Chondrocyte (in vitro differentiated cells): ENCODE measurements at places on chromosomes 16 and 17. TPM values are rescaled to one million over a fixed set of nuclear protein-coding genes. Genes with fewer than 3 reads are reported as not detected.

Gene AHSP
- not detected in 3 replicates for total RNA-seq

DNA sequence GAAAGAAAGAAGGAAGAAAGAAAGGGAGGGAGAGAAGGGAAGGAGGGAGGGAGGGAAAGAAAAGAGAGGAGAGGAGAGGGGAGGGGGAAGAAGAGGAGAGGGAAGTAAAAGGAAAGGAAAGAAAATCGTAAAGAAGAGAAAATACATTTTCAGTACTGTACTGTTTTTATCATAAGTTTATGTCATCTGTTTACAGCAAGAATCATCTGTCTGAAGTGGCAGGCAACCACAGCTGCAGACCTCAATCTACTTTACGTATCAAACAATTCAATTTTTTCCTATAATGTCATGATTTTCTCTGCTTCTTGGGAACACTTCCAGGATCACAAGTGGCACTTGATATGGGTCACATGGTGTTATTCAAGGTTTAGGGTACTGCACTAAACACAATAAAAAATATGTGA, 58.3 kb downstream of the USP32 start:
- no peak overlapping the region for H3K27ac ChIP-seq
- peaks cover 23% of the 10 kb centered on the region for H3K4me1 ChIP-seq
- no peak overlapping the region for H3K4me3 ChIP-seq
- no peaks in the 10 kb centered on the region for H3K27me3 ChIP-seq
- no peak for DNase-seq

DNA sequence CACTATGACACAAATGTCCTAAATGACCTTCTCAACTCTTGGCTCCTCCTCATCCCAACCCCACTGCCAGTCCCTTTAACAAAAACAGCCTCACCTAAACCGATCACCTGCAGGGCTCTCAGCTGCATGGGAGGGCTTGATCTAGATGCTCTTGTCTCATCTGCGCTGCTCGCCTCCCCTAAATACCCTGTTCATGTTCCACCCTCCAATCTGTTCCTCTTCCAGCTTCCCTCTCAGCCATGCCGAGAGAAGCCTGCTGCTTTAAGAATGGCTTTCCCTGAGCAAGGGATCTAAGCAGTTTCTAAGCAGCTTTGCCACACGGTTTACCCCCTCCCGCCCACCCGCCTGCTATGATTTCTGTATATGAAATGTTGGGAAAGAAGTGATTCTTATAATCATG, 23.7 kb downstream of the PIPOX start:
- H3K4me1 ChIP-seq, result peaks cover 3% of the 10 kb centered on the region
- no peak for DNase-seq
- no peaks in the 10 kb centered on the region for H3K27me3 ChIP-seq
- no peak overlapping the region for H3K27ac ChIP-seq

- H3K27ac ChIP-seq, result no peak overlapping the region
- H3K27me3 ChIP-seq, result no peaks in the 10 kb centered on the region
- DNase-seq, result no peak
- H3K4me1 ChIP-seq, result peaks cover 21% of the 10 kb centered on the region
Observed at GRCh38 chr17:80512233-80512632, 32.4 kb upstream of the RPTOR start.
